Progenitor cell of endocrine pancreas (in vitro differentiated cells): ENCODE measurements at places on chromosomes 6 and 20.

DNA sequence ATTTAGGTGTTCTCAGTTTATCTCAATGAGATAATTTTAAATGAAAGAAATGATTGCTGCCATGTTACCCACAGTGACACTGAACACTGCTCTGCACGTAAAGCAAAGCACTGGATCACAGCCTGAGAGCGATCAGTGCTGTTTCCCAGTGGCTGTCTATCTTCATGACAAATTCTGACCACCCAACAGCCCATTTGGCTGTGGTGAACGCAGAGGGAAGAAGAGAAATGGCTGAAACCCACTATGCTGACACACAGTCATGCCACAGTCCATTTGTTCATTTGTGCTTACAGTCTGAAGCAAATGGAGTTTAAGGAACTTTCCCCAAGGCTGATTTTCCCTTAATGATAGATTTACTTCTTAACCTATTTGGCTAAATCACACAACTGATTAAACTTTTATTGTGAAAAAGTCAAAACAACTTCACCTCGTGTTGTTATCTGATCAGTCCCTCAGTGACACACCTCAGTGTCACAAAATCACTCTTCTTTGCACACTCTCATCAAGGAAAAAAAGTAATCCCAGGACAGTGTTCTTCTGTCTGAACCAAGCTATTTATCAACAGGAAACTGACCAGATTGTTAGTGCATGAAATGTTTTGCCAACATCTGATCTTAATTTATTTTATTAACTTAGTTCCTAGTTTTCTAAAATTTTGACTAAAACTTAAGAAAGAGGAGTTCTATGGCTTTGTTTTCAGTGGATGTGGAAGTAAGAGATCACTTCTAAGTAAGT is 225.1 kb downstream of the TBX18 start:
- DNase-seq: no peak

GRCh38 chr6:52538252-52538900 is 38.5 kb downstream of the TRAM2 start:
- no peak for DNase-seq

GRCh38 chr6:7241160-7241559 is 71.8 kb downstream of the SSR1 start:
- no peak for DNase-seq

- DNase-seq: no peak
Observed at GRCh38 chr6:69116658-69117057, 481.6 kb downstream of the ADGRB3 start.

- no peak for DNase-seq
Observed at GRCh38 chr20:63745961-63746731, 6.6 kb downstream of the SLC2A4RG start.

- no peak for DNase-seq
Observed at GRCh38 chr6:157710604-157711003, 112.4 kb upstream of the SNX9 start.

DNA sequence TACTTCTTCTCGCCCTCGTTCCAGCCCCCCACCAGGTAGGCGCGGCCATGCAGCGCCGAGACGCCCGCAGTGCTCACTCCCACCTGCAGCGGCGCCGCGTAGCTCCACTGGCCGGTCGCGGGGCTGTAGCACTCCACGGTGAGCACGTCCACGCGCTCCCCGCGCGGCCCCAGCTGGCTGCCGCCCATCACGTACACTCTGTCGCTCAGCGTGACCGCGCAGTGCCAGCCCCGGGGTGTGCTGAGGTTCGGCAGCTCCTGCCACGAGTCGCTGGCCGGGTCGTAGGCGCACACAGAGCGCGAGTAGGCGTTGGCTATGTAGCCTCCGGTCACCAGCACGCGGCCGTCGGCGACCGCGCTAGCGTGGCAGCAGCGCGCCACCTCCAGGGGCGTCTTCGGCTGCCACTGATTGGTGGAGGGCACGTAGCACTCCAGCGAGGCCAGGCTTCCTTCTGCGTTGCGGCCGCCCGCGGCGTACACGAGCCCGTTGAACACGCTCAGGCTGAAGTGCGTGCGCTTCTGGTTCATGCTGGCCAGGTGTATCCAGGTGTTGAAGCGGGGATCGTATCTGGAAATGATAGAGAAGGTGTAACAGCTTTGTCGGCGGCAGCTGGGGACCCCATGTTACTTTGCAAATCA is 13.7 kb downstream of the KLHL31 start:
- peak; percentile 73 for DNase-seq

GRCh38 chr6:170292407-170293158 is 1.7 kb upstream of the DLL1 start:
- DNase-seq: no peak

GRCh38 chr20:52410182-52410647 is 218.6 kb upstream of the ZFP64 start:
- DNase-seq: no peak

DNA sequence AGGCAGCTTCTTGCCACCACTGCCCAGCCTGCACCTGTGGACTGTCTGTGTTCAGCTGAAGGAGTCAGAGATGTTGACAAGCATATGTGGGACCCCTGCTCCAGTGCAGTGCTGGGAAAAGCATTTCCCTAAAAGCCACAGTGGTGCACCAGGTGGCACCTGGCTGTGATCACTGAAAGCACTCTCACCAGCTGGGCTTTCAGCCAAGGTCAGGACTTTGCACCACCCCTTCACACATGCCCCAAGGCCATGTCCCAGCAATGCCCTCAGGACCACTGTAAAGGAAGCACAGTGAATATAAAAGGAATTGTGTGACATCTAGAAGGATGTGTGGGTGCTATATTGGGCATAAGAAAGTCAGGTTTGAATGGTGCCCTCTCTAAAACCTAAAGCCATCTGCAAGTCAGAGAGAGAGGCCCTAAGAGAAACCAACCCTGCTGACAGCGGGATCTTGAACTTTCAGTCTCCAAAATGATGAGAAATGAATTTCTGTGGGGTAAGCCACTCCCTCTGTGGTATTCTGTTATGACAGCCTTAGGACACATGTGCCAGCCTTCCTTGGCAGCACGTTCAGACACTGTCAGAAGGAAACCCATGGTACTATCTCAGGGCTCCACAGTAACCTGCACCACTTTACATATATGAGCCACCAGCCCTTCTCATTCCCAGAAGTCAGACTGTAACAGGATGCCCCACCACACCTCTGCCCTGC is 30.7 kb downstream of the CBLN4 start:
- DNase-seq: no peak
